NCI-H226 (cell line): ENCODE measurements at places on chromosomes 7 and 10.

DNA sequence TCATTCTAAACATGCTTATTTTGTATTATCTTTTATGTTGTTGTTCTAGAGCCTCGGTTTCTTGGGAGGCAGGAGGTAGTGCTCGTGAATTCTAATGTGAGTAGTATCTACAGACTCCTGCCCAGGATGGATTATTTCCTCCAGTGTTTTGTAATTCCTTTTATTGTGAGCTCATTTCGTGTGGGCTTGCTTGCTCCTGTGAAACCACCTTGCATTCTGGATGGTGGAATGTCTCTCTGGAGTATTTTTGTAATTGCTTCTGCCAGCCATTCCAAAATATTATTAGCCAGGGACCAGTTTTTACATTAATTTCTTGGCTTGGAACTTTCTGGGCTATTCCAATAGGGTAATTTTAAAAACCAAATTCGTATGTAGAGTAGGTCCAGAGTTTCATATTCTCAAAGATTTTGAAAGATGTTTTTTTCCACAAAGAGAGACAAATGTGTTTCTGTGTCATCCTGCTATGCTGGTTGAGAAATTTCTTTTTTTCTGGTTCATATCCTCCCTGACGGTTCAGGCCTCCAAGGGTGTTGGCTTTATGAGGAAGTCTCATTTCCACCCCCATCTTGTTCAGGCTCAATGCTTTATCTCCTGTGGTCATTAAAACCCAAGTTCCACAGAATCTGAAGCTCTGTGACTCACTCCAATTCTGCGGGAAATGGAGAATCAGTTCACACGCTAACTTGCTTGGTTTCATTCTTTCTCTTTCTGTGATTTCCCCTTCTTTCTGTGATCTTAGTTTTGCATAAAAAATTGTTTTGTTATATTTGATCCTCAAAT, 41.7 kb upstream of the CALD1 start:
- peak; percentile 83 for DNase-seq

DNA sequence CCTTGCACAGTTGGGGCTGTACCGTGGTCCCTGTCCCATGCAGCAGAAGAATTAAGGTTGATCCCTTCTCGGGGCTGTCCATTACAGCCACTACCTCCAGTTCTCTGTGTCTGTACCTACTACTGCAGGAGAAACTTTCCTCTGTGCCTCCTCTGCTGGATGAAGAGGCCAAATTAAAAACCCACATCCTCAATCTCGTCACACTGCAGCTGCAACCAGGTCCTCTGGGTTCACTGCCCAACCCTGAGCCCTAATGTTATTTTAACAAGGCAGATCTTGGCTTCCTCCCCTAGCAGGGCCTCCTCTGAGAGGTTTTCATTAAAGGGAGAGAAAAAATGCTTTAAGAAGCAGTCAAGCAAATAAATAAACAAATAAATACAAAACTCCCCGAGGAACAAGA, 66.6 kb downstream of the PLXNA4 start:
- DNase-seq = no peak

DNA sequence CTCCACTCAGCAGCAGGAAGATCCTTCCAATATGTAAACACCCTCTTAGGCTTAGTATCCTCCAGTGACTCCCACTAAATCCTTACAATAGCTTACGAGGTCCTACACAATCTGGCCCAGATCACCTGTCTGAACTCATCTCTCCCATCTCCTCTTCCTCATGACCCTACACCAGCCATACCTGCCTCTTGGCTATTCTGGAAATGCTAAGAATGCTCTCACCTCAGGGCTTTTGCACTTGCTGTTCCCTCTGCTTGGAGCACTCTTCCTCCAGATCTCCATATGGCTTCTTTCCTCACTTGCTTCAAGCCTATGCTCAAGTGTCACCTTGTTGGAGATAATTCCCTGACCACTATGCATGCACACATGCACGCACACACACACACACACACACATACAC, 50.8 kb upstream of the FRMD4A start:
- no peak for DNase-seq

DNA sequence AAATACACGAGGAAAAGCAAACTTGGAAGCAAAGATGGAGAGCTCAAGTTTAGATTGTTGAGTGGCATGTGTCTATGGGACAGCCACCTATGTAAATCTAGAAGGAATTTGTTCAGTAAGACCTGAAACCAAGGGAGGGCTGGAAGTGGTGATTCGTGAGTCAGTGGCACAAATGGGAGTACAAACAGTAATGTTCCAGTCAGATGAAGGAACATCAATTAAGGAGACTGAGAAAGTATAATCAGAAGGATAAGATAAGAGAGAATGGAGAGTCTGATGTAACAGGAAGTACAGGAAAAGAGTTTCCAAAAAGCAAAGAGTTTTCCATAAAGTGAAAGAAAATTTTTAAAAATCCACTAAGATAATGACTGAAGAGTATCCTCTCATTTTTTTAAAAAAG, 544.2 kb downstream of the KIF20B start:
- DNase-seq = peak; percentile 30

DNA sequence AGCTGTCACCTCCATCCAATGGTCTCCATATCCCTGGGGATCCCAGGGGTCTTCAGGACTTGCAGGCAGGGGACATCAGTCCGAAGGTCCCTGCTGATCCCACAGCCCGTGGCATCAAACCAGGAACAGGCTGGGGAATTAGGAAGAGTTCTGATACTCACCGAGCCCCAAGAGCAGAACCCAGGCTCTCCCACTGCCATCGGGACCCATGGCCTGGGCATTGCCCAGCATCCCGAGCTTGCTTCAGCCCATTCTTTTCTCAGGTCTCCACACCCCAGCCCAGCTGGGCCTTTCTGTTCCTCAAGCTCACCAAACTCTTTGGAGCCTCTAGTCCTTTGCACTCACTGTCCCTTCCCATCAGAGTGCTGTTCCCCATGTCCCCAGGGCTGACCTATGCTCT, 280.9 kb downstream of the GRID1 start:
- no peak for DNase-seq

DNA sequence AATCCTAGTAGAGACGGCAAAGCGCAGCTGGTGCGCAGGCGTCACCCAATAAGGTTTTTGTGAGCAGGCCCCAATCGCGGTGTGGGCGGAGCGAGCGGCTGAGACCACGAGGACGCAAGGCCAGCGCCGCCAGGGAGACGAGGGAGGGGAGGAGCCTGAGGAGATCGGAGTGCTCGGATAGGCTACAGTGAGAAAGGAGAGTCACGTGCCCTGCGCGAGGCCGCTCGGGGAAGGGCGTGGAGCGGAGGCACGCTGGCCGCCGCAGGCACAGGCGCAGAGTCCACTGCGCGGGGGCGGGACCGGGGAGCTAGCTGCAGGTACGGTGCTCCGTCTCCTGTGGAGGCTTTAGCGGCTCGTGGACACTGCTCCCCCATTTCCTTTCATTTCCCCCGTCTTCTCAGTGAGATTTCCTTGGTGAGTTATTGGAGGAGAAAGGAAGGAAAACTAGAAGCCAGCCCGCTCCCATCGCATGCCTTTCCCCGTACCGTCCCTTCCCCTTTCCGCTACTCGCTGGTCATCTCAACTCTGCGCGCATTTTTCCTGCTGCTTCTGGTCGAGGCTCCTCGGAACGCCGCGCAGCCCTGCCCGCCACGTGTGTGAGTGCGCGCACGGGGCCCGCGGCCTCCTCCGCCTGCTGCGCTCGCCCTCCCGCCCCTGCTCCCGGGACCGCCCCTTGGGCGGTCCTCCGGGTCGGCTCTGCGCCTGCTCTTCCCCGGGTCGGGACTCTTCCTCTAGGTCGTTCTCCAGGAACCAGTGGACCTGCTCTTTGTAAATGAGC, at the start of gene THNSL1:
THNSL1 (plus strand) TSS at position 237 of the 778 bp plus-strand sequence. CDS start 6,612 bp downstream, outside the sequence.
- peak; percentile 97 for DNase-seq

DNA sequence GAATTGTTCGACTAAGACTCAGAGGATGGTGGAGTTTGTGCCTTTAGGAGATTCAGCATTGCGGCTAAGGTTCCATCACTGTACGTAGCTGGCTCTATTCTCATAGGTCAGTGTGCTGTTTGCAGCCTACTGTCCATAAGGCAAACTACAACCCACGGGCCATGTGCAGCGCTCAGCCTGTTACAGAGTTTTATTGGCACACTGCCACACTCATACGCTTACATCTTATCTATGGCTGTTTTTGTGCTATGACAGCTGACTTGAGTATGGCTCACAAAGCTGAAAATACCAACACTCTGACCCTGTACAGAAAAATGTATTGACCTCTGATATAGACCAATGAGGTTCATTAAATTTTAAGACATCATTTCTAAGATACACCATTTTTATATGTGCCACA, 114.5 kb downstream of the ARID5B start:
- no peak for DNase-seq

GRCh38 chr7:118080947-118081346, 103.0 kb upstream of the LSM8 start:
- peak; percentile 95 for DNase-seq

DNA sequence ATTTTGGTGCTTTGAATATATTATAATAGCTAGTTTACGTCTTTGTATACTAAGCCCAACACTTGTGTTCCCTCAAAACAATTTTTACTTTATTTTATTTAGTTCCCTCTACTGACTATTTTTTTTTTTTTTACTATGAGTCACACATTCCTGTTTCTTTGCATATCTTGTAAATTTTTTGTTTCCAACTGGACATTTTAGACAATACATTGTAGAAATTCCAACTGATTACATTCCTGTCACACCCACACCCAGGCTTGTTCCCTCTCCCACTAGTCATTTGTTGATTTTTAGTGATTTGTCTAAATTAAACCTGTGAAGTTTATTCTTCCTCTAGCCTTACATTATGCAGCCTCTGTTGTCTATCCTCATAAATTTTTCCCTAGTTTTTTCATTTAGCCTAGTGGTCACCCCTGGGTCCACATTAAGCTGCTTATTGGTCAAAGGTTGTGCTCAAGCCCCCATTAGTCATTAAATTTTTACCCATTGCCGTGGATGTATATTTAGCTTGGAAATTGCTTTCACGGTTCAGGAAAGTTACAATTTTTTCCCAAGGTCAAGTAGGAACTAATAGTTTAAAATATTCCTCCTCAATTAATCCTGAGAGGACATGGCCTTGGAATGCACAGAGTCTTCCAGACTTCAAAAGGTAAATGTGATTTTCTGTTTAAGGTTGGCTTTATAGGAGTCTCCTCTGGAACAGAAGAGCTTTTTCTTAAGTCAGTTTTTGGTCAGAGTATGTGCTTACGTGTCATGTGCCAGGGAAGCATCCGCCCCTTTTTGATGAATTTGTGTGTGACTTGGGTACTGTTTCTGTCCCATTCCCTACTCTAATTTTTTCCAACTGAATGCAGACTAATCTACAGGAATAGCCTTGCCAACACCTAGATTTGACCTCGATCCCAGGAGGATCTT, 207.6 kb upstream of the TMEM72 start:
- DNase-seq = no peak

DNA sequence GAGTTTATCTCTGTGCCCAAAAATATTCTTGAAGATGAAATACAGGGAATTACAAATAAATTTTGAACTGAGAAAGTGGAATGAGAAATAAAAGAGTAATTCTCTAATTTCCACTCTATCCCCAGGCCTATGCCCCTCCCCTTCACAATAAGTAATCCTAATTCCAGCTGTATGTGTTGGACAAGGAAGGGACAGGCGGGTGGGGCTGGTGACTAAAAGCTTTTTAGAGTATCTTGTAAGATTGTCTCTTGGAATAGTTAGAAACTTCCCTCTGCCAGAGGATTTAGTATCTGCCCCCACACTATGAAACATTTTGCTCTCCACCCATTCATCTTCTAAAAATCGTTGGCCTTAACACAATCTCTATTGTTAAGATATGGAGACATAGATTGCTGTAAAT, 199.2 kb downstream of the MBL2 start:
- DNase-seq = no peak

GRCh38 chr7:139743267-139743966, 34.4 kb downstream of the HIPK2 start:
- DNase-seq = no peak

DNA sequence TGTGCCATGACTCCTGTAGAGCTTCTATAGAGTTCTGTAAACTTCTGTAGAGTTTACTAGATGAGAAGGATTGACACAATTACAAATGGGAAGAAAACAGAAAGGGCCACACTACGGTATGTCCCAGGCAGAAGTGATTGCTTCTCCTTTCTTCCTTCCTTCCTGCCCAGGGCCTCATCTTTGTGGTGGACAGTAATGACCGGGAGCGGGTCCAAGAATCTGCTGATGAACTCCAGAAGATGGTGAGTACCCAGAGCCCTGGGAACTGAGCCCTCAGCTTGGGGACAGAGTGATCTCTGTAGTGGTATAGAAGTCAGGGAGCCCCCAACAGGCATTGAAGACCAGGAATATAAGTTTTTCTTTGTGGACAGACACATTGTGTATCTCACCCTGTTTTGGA, 1.7 kb downstream of the ARF5 start:
- DNase-seq = no peak

- no peak for DNase-seq
Measured at GRCh38 chr10:86347856-86348255, 18.7 kb downstream of the GRID1 start.

DNA sequence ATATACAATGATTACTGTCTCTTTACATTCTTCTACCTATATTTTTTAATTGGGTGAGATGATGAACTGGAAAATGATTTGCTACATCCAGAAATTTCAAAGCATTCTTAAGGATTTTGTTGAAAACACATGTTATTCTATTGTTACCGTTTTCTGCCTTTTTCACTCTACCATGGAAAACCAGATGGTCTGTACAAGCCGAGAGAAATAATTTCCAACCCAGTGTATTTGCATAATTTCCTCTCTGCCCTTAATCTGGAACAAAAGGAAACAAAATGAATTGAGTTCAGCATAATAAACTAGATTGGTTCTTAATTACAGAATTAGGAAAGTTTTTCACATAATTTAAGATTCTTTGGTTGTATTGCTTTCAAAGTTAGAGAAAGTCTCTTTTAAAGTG, 211.2 kb downstream of the CACNB2 start:
- no peak for DNase-seq

DNA sequence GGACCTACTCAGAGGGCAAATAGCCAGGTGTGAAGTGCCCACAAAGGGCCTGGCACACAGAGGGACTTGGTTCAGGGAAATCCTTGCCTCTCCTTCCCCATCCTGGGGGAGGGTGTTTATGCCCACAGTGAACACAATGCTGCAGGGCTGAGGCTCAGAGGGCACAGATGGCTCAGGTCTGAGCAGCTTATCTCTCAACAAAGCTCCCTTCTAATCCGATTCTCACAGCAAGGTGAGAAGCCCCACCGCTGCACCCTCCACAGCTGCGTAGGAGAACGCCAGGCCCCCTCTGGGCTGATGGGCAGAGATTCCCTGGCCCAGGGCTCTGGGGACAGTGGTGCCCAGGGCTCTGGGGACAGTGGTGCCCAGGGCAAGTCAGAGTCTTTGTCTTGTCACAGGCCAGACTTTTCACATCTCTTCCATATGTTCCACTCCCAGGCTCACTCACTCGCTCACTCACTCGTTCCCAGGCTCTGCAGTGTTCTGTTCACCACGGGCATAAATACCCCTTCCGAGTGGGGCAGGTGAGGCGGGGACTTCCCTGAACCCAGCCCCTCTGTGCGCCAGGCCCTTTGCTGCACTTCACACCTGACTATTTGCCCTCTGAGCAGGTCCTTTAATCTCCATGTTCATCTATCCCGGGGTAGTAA, 8.7 kb upstream of the CDHR1 start:
- no peak for DNase-seq

DNA sequence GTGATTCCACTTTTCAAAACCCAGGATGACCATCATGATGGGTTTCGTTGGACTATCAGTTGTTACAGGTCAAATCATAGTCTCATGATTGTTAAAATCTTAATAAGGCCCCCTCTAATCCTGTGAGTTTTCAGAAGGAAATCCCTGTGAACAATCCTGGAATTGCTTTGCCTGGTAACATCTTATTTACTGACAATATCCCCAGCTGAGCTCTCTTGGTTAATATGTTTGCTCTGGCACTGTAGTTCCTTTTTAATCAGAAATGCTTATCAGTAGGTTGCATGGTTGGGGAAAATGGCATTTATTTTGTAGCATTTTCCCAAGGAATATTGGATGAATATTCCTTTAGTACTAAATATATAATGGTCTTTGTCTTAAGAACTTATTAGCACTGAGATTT, 163.9 kb downstream of the TCF7L2 start:
- DNase-seq = no peak
